ENCODE measurements at places on chromosomes 1 and 21.

DNA sequence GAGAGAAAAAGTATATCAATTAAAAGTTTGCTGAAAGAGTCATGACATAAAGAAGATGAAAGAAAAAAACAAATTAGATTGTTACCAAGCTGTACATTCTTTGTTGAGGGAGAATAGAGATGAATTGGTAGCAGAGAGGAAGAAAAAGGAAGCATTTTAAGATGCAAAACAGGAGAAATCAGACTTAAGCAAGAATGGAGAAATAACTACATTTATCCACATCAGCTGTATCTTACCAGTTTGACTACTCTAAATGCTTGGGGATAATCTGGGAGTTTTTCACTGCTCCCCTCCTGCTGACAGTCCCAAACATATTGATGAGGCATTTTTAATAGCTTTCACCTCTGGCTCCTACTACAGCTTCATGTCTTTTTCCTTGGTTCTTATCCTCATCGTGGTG lies 16.8 kb upstream of the PTPRC start:
- no peak for DNase-seq

DNA sequence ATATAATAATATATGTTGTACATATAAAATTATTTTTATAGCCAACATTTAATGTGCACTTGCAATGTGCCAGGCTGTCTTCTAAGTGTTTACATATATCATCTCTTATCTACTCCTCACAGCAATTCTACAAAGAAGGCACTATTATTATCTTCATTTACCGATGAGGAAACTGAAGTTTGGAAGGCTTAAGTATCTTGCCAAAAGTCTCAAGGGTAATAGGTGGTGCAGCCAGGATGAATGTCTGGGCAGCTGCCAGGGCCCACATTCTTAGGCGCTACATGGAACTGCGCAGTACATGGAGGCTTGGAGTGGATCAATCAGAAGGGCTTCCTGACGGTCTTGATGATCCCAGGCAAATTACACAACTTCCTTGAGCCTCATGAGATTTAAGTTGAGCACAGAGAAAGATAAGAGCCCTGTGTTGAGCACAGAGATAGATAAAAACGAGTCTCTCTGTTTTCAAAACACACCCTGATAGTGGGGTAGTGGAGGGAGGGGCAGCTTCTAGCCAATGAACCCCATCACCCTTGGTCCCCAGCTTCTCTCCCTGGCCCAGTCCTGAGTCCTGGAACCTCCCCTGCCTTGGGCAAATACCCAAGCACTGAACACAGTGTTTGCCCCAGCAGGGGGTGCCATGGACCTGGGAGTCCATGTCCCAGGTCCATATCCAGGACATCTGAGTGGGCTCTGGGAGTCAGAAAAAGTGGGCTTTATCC lies 9.2 kb downstream of the POU3F1 start:
- no peak for DNase-seq

GRCh38 chr1:63073309-63074306 lies 248.8 kb upstream of the FOXD3 start:
- no peak for DNase-seq

DNA sequence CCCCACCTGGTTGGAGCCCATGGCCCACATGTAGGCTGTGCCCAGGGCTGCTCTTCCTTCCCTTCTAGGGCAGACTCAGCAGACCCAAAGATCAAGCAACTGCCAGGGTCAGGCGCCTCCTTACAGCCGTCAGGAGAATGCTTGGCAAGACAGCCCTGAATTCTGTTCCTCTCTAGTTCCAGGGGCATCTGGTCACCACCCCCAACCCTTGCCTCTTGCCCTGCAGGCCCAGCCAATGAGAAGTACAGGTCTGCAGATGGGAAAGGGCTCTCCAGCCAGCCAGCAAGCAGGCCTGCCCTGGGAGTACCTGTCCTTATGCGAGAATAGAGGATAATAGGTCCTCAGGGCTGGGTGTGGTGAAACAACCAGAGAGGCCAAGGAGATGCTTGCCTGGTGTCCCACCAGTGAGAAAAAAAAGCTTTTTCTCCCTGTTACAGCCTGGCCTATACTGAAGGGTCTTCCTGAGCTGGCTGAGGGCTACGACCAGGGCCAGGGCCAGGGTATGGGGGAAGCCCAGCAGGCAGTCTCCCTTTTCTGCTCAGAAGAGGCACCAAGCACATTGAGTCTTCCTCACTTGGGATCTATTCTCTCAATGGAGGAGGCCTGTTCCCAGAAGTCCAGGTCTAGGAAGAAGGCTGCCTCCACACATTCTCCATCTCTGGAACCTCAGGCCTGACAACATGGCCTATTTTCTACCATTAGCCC lies 31.4 kb downstream of the NAV1 start:
- DNase-seq, result no peak

DNA sequence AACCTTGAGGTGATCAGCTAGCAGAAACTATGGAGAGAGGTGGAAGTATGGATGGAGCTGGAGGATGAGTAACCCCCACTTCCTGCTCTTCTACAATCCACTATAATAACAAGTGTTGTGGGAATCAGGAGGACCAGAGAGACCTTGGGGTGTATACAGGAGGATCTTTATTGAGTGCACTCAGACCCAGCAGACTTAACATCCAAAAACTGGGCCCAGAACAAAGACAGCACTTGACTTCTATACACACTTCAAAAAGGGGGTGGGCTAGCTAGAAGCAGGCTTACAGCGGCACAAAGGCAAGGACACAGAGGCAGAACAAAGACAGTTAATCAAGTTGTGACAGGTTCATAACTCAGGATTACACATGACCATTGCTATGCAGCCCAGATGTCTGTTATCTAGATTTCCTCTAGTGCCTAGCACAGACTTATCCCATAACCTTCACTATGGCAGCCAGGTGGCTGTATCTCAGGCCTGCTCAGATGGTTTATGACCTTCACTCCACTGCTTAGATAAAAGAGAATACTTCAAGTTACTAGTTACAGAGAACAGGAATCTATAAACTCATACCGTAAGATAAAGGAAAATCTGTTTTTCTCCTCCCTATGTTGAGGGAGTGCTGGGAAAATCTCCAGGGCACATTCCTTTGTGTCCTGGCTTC lies 36.1 kb upstream of the PADI2 start:
- DNase-seq, result no peak

DNA sequence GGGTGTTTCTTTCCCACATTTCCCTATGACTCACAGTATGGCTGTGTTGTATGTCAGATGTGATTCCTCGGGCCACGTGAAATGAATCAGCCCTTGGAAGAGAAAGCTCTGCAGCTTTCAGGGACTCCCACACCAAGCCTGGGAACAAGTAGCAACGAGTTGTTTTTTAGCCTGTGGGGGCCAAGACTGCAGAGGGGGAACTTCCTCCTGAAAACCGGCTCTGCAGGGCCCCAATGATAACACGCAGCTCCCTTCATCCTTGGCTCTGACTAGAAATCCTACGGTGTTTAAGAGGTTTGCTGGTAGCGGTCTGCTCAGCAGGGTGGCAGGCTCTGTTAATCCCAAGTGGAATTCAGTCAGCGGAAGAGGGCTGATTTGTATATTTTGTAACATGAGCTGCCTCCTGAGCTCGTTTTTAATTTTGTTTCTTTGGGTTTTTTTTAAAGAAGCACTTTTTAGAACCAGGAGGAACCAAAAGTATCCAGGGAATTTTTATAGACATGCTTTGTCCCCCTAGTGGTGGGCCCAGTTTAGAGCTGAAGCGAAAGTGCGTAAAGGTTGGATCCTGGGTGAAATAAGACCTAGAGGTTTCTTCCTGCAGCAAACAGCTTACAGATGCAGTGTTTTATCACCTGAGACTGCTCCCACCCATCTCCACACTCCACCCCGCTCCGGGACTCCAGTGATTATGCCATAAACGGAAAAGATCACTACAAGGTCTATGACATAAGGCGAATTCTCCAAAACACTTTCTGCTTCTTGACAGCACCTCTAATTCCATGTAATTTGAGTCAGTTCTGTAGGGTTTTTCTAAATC lies 48.8 kb downstream of the LAMC2 start:
- DNase-seq, result no peak

- no peak for DNase-seq
Measured at GRCh38 chr1:5620997-5621396, 371.2 kb downstream of the NPHP4 start.

GRCh38 chr1:14065486-14065885 lies 365.5 kb downstream of the PRDM2 start:
- DNase-seq, result no peak

- no peak for DNase-seq
Measured at GRCh38 chr1:200753650-200754198, 15.0 kb downstream of the CAMSAP2 start.

DNA sequence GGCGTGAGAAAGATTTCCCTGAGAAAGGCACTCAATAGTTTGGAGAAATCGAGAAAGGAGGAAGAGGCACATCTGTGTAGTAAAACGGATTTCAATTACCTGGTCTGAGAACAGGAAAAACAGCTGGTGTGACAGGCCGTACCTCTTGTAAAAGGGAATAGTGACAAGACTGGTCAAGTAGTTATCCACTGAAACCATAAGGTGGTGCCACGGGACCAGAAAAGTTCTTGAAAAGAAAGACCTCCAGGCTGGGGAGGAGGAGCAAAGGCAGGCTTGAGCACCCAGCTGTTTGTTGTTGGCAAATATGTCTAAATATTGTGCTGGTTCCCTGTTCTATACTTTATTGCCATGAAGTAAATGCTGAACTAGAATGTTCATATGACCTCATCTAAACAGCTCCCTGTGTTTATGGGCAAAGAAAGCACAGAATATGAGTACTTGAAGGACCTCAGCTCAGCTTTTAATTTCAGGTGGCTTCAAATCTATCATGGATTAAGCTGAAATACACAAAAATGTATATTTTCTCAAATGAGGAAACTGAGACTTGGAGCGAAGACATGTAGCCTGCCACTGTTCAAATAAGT lies 4.0 kb downstream of the HAO2 start:
- DNase-seq, result no peak

- DNase-seq, result no peak
Measured at GRCh38 chr1:204255966-204256365, 42.2 kb upstream of the GOLT1A start.

- no peak for DNase-seq
Measured at GRCh38 chr21:40381111-40381510, 465.8 kb downstream of the DSCAM start.

DNA sequence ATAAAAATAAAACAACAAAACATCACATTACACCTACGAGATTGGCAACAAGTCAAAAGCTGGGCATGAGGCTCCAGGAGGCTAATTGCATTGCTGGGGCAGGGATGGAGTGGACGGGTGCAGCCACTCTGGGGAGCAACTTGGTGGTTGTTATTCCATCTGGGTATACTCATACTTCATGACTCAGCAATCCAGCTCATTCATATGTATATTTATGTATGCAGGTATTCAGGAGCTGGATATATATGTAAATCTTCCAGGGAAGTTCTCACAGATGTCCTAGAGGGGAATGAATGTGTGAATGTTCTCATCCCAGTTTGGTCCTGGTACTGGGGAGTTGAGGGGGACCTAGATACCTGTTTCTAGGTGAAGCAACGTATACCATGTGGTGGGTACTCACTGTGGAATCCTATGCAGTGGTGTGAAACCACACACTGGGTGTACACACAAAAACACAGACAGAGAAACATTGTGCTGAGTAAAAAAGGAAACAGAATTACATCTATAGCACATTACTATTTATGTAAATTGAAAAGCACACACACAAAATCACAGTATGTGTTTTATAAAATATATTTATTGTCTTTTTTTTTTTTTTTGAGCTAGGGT lies 79.7 kb upstream of the RAB4A start:
- DNase-seq, result no peak

DNA sequence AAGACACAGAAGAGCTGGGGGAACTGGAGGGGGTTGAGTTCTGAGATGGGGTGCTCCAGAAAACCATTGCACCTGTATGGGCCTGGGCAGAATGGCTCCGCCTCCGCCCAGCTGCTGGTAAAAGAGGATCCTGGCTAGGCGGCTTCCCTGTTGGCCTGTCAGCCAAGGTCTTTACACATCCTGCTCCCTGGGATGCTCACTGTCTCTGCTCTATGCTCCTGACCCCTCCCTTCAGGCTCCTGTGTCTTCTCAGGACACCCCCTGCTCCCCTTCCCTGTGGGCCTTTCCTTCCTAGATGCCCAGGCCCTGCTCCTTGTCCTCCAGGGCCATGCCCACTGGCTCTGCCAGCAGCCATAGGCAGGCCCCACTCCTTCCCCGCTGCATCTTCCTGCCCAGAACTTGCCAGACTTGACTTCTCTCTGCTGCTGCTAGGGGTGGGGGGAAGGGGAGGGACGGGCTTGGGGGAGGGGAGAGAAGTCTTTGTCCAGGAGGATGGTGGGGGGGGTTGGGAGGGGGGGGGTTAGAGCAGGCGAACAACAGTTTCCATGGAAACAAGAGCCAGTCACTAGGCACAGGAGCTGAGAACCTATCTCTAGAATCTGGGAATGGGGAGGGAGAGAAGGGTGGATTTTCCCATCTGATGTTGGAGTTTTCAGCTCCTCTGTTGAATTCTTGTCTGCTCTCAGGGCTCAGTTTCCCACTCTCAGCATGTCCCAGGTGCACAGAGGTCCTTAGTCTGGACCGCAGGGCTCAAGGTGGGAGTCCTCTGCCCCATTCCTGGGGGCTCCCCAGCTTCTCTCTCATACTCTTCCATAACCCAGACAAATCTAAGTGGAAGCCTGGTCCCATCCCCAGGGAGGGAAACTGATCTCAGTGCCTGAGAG lies 10.6 kb downstream of the CELSR2 start:
- no peak for DNase-seq

GRCh38 chr1:185674201-185674600 lies 60.0 kb upstream of the HMCN1 start:
- no peak for DNase-seq

DNA sequence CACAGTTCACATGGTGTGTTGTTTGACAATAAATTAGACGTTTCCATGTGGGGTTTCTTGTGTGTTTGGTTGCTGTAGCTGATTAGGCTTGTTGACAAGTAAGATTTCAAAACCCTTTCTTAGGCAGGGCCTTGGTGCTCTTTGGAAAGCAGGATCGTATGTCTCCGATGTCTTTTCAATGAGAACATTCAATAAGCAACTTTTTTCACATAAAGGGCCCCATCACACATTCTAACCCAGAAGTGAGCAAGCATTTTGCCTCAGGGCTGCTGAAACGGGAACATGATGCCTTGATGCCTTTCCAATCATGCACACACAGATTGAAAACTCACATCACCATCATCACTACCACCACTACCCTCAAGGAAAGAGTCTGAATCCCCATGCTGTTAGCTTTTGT lies 33.1 kb downstream of the LPAR3 start:
- no peak for DNase-seq

DNA sequence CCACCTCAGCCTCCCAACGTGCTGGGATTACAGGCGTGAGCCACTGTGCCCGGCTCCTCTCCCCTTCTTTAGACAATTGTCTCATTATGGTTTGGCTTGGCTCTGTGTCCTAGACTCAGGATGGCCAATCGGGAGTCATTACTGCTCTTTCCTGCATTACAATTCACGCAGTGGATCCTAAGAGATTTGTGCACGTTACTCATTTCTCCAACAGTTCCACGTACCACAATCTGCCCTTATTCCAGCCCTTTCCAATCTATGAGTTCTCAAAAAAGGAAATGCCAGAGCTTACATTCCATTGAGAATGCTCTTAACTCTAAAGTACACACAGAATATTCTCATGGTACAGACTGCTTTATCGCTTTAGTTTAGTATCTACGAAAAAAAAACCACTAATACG lies 357.0 kb downstream of the GPATCH2 start:
- DNase-seq, result no peak
